Fibroblast of upper back skin (primary cell): ENCODE measurements at places on chromosomes 5 and 9.

GRCh38 chr5:97452646-97453045, 269.6 kb upstream of the RIOK2 start:
- no peak for DNase-seq

DNA sequence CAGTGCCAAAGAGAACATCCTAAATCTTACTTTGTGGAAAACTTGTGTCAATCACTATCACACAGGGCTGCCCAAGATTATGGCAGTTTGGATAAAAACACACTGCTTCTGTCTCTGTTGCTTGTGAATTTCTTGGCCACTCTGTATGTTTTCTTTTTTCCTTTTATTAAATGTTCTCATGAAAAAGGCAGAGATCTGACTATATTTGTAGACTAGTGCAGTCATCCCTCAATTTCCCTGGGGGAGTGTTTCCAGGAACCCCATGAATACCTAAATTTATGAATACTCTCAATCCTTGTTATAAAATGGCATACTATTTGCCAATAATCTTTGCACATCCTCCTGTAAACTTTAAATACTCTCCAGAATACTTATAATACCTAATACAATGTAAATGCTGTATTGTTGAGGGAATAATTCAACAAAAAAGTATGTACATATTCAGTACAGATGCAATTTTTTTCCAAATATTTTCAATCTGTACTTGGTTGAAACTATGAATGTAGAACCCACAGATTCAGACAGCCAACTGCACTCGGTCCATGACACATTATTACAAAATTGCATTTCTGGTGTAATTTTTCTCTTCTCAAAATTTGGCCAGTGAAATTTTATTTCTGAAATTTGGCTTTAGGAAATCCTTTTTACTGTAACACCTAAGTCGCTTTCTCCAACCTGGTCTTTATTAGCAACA, 391.9 kb upstream of the PRR16 start:
- DNase-seq = no peak

DNA sequence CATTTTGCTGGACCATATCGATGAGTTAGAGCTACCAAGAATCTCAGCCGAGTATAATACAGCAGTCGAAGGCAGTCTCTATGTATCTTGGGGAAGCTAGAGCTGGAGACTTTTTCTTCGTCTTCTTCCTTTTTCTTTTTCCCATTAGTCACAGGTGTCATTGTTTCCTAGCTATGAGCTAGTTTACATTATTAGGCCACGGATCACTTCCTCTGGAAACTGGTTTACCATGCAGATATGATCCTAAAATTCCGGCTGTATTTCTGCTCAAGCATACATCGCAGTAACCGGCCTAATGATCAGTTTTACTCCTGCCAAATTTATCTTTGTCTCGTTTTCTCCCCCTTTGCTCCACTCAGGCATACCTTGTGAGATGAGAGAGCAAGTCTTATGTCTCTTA, 312.8 kb downstream of the ARHGAP26 start:
- DNase-seq = no peak

DNA sequence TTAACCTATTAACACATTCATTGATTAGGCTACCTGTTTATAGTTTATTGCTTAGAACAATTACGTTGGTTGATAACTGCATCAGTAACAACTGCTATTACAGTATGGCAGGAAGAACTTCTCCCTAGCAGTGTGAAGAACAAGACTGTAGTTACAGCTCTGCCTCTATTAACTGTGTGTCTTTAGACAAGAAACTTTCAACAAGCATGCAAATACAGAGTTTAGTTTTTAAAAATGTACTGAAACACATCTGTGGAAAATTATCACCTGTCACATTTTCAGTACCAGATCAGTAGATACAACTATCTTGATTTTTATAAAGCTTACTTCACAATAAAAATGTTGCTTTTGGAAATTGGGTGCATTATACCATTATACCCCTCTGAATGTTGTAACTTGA, 22.2 kb downstream of the ELL2 start:
- no peak for DNase-seq

DNA sequence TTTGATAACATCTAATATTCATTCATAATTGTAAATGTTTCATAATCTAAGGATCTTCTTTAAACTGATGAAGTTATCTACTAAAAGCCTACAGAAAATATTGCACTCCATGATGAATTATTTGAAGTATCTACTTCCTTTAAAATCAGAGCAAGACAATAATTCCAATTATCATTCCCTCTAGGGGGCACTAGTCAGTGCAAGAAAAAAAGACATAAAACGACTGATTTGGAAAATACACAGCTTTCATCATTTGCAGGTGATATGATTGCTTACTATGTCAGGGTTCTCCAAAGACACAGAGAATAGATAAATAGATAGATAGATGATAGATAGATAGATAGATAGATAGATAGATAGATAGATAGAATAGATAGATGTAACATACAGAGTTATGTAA, 13.5 kb upstream of the GRM6 start:
- DNase-seq = no peak

- DNase-seq = no peak
Observed at GRCh38 chr9:8709731-8710130, 910.2 kb upstream of the DMAC1 start.
